ENCODE measurements at places on chromosomes 11 and 22.

- peak; percentile 5 for DNase-seq
These were observed 72.9 kb upstream of the WNT7B start for GRCh38 chr22:46049726-46050450.

DNA sequence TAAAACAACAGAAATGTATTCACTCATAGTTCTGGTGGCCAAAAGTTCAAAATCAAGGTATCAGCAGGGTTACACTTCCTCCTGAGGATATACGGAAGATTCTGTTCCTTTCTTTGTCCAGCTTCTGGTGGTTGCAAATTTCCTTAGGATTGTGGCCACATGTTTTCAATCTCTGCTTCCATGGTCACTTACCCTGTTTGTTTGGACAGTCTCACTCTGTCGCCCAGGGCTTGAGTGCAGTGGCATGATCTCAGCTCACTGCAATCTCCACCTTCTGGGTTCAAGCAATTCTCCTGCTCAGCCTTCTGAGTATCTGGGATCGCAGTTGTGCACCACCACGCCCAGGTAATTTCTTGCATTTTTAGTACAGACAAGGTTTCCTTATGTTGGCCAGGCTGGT lies 534.3 kb downstream of the KCNA4 start:
- no peak for DNase-seq

DNA sequence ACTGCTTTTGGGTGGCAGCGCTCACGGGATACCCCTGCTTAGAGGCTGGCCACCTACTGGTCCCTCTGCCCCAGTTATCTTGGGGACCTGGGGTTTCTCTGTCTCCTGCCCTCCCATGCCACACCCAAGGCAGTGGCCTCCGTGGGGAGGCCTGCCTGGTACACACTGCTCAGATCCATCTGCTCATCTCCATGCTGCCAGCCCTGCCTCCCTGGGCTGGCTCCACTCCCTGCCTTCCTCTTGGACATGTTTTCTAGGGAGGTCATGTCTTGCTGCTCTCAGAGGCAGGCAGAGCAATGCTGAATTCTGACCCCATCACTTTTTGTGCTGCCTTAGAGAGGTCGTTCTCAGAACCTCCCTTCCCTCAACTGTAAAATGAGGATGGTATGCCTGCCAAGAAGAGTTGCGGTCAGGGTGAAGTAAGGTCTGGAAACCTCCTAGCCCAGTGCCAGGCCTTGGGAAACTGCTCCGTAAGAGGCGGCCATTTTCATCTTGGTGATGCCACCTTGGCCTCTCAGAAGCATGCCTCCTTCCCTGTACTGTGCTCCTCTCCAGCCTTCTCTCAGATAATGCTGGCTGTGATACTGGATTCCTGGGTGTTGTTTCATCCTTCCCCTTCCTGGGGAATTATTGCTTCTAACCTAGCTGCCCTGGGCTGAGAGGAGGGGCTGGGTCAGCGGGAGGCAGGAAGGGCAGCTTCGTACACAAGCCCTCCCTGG lies 186.4 kb upstream of the ZBED5 start:
- DNase-seq, result no peak

DNA sequence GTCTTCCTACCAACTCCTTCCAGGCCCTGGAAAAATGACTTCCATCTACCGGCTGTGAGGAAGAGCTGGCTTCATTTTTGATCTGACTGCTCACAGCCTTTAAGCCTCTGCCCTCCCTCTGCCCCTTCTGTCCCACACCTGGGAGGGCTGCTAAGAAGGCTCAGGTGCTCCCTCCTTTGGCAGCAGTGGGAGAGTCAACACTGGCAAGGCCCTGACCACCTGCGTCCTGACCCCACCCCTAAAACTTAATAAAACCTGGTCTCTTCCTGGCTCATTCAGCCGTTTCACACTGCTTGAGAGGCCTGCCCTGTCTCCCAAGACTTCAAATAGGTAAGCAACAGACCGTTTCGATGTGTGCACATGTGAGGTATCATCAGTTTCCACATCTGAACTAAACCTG lies 52.1 kb upstream of the NFRKB start:
- DNase-seq, result no peak

- no peak for DNase-seq
These were observed 14.3 kb downstream of the TRIM22 start for GRCh38 chr11:5703741-5704536.

GRCh38 chr11:100752371-100753171 lies 65.5 kb downstream of the ARHGAP42 start:
- DNase-seq, result no peak

- DNase-seq, result no peak
These were observed 115.9 kb downstream of the C11orf65 start for GRCh38 chr11:108351468-108351867.

- no peak for DNase-seq
These were observed 292.0 kb upstream of the CTSC start for GRCh38 chr11:88629496-88629895.

DNA sequence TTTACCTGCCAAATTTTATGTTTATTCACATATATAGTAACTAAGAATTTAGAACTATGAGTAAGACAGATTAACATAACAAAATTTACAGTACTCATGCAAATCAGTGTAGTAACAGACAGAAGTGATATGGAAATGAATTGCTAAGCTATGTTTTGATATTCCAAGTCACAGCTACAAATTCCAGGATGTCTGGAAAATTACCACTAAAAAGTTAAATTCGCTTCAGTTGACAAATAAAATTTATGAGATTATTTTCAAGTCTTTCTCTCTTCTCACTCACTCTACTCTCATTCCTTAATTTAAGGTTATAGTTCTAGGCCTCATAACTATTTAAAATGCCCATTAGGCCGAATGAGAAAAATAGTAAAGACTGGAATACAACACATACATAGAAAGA lies 18.1 kb downstream of the XKR3 start:
- DNase-seq, result no peak

DNA sequence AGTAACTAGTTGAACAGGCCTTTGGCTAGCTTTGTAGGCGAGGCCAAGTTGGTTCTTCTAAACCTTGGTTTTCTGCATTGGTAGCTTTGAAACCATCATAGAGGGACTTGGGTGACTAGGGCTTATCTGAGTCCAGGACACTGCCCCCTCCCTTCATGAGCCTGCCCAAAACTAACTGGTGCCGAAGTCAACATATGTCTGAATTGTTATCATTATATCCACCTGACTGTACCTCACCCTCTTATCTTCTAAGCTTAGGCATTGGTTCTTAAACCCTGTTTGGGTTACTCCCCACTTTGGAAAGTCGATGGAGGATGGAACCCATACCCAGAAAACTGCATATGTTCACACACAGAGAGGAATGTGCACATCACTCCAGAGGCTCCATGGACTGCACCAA lies 7.6 kb upstream of the MAPK8IP1 start:
- no peak for DNase-seq

DNA sequence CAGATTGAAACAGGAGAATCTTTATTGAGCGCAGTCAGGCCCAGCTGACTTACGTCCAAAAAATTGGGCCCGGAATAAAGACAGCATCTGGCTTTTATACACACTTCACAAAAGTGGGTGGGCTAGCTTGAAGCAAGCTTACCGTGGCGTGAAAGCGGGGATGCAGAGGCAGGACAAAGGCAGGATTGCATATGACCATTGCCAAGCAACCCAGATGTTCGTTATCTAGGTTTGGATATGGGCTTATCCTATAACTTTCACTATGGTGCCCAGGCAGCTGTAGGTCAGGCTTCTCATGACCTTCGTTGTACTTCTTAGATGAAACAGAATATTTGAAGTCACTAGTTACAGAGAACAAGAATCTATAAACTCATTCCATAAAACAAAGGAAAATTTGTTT lies 1575.6 kb upstream of the RAG2 start:
- no peak for DNase-seq

DNA sequence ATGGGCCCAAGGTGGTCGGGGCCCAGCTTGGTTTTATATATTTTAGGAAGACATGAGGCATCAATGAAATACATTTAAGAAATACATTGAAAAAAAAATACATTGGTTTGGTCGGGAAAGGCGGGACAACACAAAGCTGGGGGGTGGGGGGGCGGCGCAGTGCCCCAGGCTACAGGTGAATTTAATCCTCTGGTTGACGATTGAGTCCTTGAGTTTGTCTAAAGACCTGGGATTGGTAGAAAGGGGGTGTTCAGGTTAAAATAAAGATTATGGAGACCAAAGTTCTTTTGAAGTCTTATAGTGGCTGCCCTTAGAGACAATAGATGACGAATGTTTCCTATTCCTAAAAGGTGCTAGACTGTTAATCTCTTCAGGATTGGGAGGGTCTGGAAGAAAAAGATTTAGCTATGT lies 3.1 kb downstream of the IFITM1 start:
- DNase-seq, result no peak

GRCh38 chr22:50436841-50437341 lies 37.9 kb downstream of the SBF1 start:
- DNase-seq, result no peak

DNA sequence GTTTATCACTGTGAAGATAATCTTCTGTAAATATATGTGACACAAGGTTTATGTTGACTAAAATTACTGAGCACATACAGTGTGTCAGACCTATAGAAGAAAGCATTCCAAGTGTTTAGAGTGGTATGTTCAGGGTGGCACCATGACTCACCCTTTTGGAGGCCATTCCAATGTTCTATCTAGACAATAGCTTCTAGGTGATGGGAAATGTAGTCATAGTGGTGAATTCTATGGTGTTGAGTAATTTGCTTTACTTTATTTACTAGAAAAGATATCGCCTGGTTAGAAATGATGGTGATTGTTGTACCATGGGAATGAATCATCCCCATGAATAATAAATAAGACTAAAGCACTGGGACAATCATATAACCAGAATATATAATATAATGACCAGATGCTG lies 72.9 kb upstream of the OR4C15 start:
- no peak for DNase-seq

GRCh38 chr11:134554106-134554505 lies 142.1 kb upstream of the B3GAT1 start:
- no peak for DNase-seq

- DNase-seq, result peak; percentile 43
These were observed at the start of gene TMA7B for GRCh38 chr22:39959640-39960447. Gene TMA7B, plus strand, starts transcription at chr22:39960397. Its CDS starts 3,978 bp downstream, at chr22:39964375.

- DNase-seq, result no peak
These were observed 84.9 kb downstream of the ME3 start for GRCh38 chr11:86587264-86588193.

DNA sequence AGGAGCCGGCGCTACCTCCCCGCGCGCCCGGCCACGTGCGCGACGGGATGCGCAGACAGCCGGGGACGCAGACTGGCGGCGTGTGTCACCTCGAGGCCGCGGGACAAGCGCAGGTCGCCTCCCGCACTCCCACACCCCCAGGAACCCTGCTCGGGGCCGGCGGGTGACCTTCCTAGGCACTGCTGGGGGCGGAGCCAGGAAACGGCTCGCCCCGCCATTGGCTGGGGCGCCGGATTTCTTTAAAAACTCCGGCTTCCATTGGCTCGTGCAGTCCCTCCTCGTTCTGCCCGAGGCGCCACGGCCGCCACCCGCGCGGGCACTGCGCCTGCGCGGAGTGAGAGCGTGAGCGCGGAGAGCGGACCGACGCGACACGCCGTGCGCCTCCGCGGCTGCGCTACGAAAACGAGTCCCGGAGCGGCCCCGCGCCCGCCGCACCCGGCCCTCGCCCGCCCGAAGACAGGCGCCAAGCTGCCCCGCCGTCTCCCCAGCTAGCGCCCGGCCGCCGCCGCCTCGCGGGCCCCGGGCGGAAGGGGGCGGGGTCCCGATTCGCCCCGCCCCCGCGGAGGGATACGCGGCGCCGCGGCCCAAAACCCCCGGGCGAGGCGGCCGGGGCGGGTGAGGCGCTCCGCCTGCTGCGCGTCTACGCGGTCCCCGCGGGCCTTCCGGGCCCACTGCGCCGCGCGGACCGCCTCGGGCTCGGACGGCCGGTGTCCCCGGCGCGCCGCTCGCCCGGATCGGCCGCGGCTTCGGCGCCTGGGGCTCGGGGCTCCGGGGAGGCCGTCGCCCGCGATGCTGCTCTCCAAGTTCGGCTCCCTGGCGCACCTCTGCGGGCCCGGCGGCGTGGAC lies at the start of gene PIM3:
Gene PIM3, plus strand, starts transcription at position 614 of the 846 bp plus-strand sequence. Its CDS starts 176 bp downstream, at position 790.
- peak; percentile 94 for DNase-seq

DNA sequence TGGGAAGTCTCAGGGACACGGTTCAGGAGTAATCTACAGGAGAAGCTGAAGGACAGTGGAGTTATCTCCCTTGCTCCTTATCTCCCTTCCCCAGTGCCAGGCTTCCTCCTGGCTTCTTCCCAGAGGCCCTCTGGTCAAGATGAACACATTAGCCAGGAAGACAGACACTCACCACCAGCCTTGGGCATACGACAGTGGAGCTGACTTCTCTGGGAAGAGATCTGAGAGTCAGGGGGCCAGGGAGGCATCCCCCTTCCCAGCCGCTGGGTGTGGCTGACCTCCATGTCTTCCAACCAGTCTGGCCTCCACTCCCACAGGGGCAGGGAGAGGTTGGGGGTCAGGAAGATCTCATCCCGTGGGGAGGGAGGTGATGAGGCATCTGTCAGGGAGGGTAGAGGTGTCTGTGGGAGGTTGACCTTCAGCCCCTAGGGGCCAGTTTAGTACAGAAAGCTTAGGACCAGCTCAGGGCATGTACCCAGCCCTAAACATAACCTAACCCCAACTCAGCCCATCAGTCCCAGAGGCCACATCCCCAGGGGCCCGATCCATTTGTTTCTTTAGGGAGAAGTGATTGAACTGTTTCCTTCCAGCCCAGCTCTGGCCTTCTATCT lies 12.7 kb downstream of the ROBO4 start:
- no peak for DNase-seq
